Lung microvascular endothelial cell (primary cell): ENCODE measurements at places on chromosomes 2 and 18.

DNA sequence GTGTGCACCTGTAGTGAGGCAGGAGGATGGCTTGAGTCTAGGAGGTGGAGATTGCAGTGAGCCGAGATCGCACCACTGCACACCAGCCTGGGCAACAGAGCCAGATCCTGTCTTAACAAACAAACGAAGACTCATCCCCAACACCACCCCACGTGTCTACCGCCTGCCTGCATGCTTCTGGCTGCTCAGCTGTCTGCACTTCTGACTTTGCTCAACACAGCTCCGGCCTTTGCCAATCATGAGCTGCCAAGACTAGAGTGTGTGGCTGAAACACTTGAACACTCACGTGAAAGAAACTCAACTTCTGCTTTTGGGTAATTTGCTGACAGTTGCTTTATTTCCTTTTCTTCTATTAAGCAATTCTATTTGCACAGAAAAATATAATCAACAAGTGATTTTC lies 32.1 kb upstream of the SP3 start:
- DNase-seq, result no peak

- DNase-seq, result no peak
Observed at GRCh38 chr2:64092502-64092901, 51.7 kb downstream of the PELI1 start.

GRCh38 chr18:39825485-39826150 lies 2129.4 kb upstream of the PIK3C3 start:
- DNase-seq, result peak; percentile 86

DNA sequence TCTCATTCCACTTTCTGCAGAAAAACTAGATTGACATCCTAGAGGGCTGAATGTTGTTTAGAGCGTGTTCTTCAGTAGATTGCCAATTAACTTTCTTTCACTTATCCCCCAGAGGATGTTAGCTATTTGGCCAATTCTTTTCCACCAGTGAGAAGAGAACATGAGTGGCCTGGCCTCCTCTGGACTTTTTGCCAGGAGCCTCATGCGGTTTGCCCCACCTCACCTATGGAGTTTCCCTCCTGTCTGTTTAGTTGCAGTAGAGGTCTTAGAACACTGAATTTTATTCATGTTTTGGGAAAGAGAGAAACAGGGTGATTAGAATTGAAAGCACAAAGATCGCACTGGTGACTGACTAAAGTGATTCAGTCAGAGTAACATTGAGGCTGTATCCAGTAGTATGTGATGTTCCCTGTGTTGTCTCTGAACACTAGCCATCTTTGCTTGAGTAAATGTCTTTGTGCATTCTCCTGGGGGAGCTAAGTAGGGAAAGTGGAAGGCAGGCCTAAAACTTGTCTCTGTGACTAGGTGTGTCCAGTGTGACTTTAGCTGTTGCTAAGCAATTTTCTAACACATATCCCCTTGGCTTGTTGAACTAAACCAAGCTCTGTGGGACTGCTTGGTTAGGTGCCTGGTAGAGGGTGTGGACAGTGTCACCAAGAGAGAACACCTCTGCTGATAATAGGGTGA lies 34.0 kb downstream of the UGP2 start:
- no peak for DNase-seq

GRCh38 chr18:35137632-35138031 lies 96.4 kb downstream of the MAPRE2 start:
- no peak for DNase-seq

- peak; percentile 85 for DNase-seq
Observed at GRCh38 chr18:56200381-56200911, 437.9 kb downstream of the TXNL1 start.

GRCh38 chr2:36329251-36329650 lies 26.3 kb upstream of the CRIM1 start:
- no peak for DNase-seq
